ENCODE measurements at places on chromosomes 6 and 20.

- H3K36me3 ChIP-seq = no peaks in the 10 kb centered on the region
- DNase-seq = no peak
- no peak overlapping the region for H3K4me3 ChIP-seq
- H3K27me3 ChIP-seq = no peaks in the 10 kb centered on the region
These were observed 214.8 kb upstream of the BTBD3 start for GRCh38 chr20:11702721-11703518.

GRCh38 chr6:134678436-134678889 lies 271.4 kb downstream of the ALDH8A1 start:
- H3K36me3 ChIP-seq = no peaks in the 10 kb centered on the region
- DNase-seq = no peak
- no peak overlapping the region for H3K27ac ChIP-seq

- H3K27me3 ChIP-seq = no peaks in the 10 kb centered on the region
- no peaks in the 10 kb centered on the region for H3K4me1 ChIP-seq
- H3K36me3 ChIP-seq = no peaks in the 10 kb centered on the region
- DNase-seq = no peak
These were observed 466.6 kb upstream of the AGPAT4 start for GRCh38 chr6:161740486-161740885.

DNA sequence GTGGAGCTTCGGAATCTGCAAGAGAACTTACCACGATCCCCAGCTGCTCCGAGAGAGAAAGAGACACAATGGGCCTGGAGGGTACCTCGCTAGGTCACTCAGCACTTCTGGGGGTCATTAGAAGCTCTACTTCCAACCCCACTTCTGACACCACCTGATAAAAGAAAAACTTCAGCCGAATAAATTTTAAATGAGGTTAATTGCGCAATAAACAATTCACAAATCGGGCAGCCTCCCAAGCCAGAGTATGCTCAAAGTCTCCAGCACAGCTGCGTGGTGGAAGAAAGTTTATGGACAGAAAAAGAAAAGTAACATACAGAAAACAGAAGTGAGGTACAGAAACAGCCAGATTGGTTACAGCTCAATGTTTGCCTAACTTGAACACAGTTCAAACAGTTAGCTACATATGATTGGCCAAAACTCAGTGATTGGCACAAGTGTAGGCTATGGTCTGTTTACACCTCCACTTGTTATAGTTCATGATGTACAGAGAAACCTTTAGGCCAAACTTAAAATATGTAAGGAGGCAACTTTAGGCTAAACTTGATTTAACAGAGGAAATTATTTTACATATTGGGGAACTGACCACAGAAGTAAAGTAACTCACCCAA lies 52.6 kb downstream of the COL11A2 start:
- DNase-seq = no peak
- H3K27me3 ChIP-seq = peaks cover 5% of the 10 kb centered on the region
- H3K36me3 ChIP-seq = no peaks in the 10 kb centered on the region
- H3K27ac ChIP-seq = no peak overlapping the region

GRCh38 chr6:147724454-147724853 lies 216.0 kb downstream of the SAMD5 start:
- H3K36me3 ChIP-seq = no peaks in the 10 kb centered on the region
- H3K27ac ChIP-seq = no peak overlapping the region
- no peaks in the 10 kb centered on the region for H3K4me1 ChIP-seq
- H3K27me3 ChIP-seq = no peaks in the 10 kb centered on the region

- no peak for DNase-seq
- H3K27ac ChIP-seq = no peak overlapping the region
- no peaks in the 10 kb centered on the region for H3K27me3 ChIP-seq
These were observed 833.0 kb downstream of the EPHA7 start for GRCh38 chr6:92586236-92586977.

DNA sequence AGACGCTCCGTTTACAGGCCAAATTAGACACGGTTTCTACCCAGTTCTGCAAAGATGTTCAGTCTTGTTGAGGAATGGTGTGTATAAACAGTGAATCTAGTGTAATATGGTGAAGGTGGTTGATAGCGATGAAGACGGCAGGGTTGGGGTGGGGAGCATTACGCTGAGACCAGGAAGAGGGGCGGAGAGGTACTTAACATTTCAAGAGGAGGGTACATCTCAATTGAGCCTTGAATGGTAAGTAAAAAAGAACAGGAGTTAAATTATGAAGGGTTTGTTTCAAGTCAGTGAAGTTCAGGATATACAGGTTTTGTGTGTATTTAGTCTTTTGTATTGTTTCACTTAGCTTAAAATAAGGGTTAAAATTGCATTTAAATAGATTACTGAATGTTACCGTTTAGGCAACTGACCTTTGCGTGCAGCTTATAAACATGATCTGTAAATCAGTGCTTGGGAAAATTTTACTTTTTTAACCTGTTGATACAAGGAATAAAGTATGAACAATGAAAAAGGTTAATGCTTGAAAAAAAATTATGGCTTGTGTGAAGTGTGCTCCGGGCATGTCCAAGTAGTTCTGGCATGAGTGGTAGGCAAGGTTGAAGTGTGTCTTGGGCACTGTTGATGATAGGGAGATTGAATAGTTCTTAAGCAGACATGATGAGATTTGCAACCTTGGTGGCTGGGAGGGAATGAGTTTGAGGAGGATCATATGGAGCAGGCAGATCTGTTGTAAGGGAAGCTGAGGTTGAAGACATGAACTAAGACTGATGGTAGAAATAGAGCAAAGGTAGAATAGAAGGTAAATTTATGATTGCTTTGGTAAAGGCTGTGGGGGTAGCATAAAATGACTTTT lies 842 bp downstream of the POLR1C start:
- H3K4me1 ChIP-seq = peaks cover 45% of the 10 kb centered on the region
- peak overlapping the region; percentile 97 for H3K4me3 ChIP-seq
- H3K27ac ChIP-seq = peak overlapping the region; percentile 91
- DNase-seq = no peak

- no peaks in the 10 kb centered on the region for H3K27me3 ChIP-seq
- H3K27ac ChIP-seq = no peak overlapping the region
- H3K4me3 ChIP-seq = no peak overlapping the region
- no peaks in the 10 kb centered on the region for H3K4me1 ChIP-seq
- no peaks in the 10 kb centered on the region for H3K36me3 ChIP-seq
These were observed 11.6 kb upstream of the NELFCD start for GRCh38 chr20:58969439-58969838.

DNA sequence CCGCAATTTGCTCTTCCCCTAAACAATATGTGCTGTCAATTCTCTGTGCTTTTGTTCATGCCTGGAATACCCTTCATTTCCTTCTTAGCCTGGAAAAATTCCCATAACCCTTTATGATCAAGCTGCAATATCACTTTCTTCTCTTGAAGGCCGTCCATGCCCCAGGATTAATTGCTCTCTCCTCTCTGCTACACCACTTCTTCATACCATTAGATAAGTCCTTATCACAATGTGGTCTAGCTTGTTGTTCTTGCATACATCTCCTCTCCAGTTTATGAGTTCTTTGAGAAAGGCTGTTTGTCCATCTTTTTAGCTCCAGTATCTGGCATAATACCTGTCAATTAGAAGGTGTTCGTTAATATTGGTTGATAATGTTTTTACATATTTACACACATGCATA lies 111.2 kb upstream of the SAMD5 start:
- DNase-seq = no peak
- no peaks in the 10 kb centered on the region for H3K36me3 ChIP-seq
- H3K4me1 ChIP-seq = no peaks in the 10 kb centered on the region
- H3K27ac ChIP-seq = no peak overlapping the region

DNA sequence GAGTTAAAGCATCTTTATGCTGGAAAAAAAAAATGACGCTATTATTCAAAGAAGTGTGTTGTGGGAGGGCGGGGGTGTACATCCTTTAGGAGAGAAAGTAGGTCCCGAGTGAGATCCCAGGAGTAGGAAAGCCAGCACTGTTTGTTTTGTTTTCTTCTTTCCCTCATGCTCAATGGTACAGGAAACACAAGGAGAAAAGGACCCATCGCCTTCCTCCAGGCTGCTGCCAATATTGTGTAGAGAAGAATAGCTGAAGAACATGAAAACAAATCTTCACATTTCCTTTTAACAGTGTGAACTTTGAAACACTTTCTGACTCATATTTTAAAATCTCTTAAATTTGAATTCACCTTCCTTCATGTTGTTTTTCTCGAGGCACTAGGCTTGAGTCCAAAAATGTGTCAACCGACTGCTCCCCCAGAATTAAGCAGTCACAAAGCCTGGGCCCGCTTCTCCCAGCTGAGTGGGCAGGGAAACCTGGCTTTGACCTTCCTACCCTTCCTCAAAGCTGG lies 22.3 kb downstream of the PPP1R16B start:
- H3K4me3 ChIP-seq = no peak overlapping the region
- peaks cover 53% of the 10 kb centered on the region for H3K4me1 ChIP-seq
- H3K27me3 ChIP-seq = no peaks in the 10 kb centered on the region
- DNase-seq = no peak
- peak overlapping the region; percentile 58 for H3K27ac ChIP-seq
- no peaks in the 10 kb centered on the region for H3K36me3 ChIP-seq

- H3K4me1 ChIP-seq = peaks cover 5% of the 10 kb centered on the region
- no peak for DNase-seq
- no peaks in the 10 kb centered on the region for H3K27me3 ChIP-seq
- H3K4me3 ChIP-seq = no peak overlapping the region
- H3K27ac ChIP-seq = no peak overlapping the region
- H3K36me3 ChIP-seq = no peaks in the 10 kb centered on the region
These were observed 40.0 kb downstream of the NOL4L start for GRCh38 chr20:32544893-32545840.

DNA sequence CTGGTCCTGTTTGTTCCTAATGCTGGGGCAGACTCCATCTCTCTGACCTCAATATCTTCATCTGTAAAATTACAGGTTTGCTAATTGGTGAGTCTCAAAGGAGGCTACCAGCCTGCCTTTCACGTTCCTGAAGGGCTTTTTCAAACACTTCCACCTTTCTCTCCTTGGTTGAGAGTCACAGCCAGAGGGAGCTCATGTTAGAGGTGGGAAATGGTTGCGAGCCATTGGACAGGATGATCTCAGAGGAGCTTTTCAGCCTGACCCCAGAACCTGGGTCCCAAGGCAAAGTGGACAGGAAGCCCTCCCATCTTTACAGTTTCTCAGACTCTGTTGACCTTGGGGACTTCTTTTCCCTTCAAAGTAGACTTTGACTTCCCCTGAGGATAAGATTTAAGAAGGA lies 37.6 kb downstream of the NDUFAF5 start:
- no peaks in the 10 kb centered on the region for H3K27me3 ChIP-seq
- no peak for DNase-seq
- peaks cover 6% of the 10 kb centered on the region for H3K4me1 ChIP-seq
- peaks cover 12% of the 10 kb centered on the region for H3K36me3 ChIP-seq
- no peak overlapping the region for H3K4me3 ChIP-seq
- H3K27ac ChIP-seq = no peak overlapping the region

- H3K36me3 ChIP-seq = no peaks in the 10 kb centered on the region
- peak overlapping the region; percentile 46 for H3K27ac ChIP-seq
- H3K4me3 ChIP-seq = peak overlapping the region; percentile 55
These were observed 87.7 kb downstream of the TMEM242 start for GRCh38 chr6:157235600-157236039.

GRCh38 chr6:87027021-87027420 lies 67.9 kb downstream of the CGA start:
- no peaks in the 10 kb centered on the region for H3K4me1 ChIP-seq
- no peak overlapping the region for H3K27ac ChIP-seq
- no peak overlapping the region for H3K4me3 ChIP-seq
- H3K36me3 ChIP-seq = no peaks in the 10 kb centered on the region
- no peak for DNase-seq

GRCh38 chr6:87155842-87156815 lies 764 bp downstream of the ZNF292 start:
- H3K4me1 ChIP-seq = peaks cover 39% of the 10 kb centered on the region
- peaks cover 8% of the 10 kb centered on the region for H3K36me3 ChIP-seq
- peak overlapping the region; percentile 84 for H3K27ac ChIP-seq
- no peaks in the 10 kb centered on the region for H3K27me3 ChIP-seq
- H3K4me3 ChIP-seq = peak overlapping the region; percentile 96

DNA sequence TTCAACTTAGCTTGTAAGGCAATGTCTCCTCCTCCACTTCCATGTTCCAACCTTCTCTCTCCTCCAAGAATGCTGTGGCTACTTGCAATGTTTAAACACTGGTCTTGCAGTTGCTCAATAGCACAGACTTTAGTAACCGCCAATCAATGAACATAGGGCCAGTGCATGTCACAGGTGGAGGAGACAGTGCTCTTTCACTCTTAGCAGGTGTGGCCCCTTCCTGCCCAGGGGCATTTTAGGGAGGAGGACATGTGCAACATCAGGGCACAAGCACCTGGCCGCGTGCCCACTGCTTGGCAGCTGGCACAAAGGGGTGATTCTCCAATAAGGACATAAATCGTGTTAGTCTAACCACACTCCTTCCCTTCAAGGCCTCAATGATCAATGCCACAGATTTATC lies 41.3 kb downstream of the ADGRF1 start:
- DNase-seq = no peak
- H3K4me1 ChIP-seq = no peaks in the 10 kb centered on the region
- no peaks in the 10 kb centered on the region for H3K27me3 ChIP-seq

- DNase-seq = no peak
- no peaks in the 10 kb centered on the region for H3K27me3 ChIP-seq
- peak overlapping the region; percentile 49 for H3K27ac ChIP-seq
- H3K4me3 ChIP-seq = no peak overlapping the region
These were observed 74.4 kb downstream of the NOL4L start for GRCh38 chr20:32510601-32511357.

GRCh38 chr20:35978041-35978513 lies 9.7 kb downstream of the CNBD2 start:
- H3K4me3 ChIP-seq = no peak overlapping the region
- no peak for DNase-seq
- no peak overlapping the region for H3K27ac ChIP-seq
- no peaks in the 10 kb centered on the region for H3K36me3 ChIP-seq
- no peaks in the 10 kb centered on the region for H3K4me1 ChIP-seq

- no peaks in the 10 kb centered on the region for H3K27me3 ChIP-seq
- no peak for DNase-seq
- H3K4me3 ChIP-seq = no peak overlapping the region
- no peaks in the 10 kb centered on the region for H3K36me3 ChIP-seq
- no peak overlapping the region for H3K27ac ChIP-seq
- peaks cover 15% of the 10 kb centered on the region for H3K4me1 ChIP-seq
These were observed 59.8 kb upstream of the DEK start for GRCh38 chr6:18323935-18324705.

GRCh38 chr6:17239260-17239659 lies 41.9 kb upstream of the RBM24 start:
- no peaks in the 10 kb centered on the region for H3K4me1 ChIP-seq
- H3K4me3 ChIP-seq = no peak overlapping the region
- no peak for DNase-seq
- H3K36me3 ChIP-seq = no peaks in the 10 kb centered on the region
- H3K27me3 ChIP-seq = no peaks in the 10 kb centered on the region
